ENCODE measurements at places on chromosomes 3 and 15.

DNA sequence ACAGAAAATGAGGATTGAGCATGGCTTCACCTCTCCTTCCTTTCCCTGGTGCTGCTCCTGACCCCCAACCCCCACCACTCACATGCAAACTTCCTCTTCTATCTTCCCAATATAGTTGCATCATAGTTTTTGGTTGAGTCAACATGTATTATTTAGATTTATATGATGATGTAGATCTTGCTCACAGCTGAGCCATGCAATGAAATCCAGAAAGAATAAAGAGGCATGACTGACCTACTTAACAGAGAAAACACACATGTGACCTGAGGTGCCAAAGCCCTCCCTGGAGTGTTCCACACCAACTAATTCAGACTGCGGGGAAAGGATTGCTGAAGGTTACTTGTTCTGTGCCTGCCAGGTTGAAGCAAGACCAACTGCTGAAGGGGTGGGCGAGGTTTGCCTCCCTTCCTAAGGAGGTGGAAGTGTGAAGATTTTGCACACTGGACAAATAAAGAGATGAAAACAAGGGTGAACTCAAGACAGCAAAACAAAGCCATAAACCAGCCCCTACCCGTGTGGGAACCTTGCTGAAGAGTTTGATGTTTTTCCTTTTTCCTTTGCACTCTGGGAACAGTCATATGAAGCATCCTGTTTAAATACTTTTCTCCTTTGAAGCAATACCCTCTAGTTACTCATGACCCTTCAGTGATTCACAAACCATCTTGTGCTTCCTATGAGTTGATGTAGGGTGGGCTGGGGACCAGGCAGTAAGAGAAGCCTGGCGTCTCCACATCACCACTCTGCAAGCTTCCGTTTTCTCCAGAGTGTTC, 155.2 kb upstream of the UBE2E1 start:
- DNase-seq, result no peak

DNA sequence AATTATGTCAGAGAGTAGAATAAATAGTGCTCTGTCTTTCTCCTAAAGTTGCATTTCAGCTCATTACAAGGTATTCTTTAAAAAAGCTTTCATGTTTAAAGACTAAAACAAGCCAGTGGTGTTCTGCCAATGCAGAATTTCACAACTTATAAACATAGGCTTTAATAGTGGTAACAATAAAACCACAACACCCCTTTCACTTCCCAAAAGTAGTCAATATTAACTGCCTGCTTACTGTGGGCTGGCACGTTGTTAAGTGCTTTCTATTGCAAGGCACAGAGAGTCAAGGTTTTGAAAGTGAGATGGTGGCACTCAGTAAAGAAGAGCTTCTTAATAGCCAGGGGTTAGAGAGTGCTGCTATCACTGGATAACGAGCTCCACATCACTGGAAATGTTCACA, 8.4 kb upstream of the RTP1 start:
- DNase-seq, result no peak

DNA sequence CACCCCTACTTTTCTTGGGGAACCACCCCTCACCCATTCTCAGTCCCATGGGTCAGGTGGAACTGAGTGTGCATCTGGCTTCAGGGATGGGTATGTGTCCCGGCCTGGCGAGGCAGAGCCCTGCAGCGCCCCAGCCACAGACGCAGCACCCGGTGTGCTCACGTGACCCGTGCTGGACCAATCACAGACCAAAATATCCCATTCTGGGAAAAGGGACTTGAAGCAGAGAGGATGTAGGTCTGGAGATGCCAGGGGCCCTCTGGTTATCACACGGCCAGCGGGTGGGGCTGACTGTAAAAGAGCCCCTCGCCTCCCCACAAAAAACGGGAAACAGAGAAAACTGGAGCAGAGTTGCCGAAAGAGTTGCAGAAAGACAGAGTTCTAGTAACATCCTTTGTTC, 138.0 kb upstream of the RAD18 start:
- DNase-seq, result no peak

GRCh38 chr3:159616234-159616825, 372.3 kb upstream of the IL12A start:
- DNase-seq, result no peak

- no peak for DNase-seq
Observed at GRCh38 chr15:43287254-43287653, 20.5 kb upstream of the TGM5 start.

DNA sequence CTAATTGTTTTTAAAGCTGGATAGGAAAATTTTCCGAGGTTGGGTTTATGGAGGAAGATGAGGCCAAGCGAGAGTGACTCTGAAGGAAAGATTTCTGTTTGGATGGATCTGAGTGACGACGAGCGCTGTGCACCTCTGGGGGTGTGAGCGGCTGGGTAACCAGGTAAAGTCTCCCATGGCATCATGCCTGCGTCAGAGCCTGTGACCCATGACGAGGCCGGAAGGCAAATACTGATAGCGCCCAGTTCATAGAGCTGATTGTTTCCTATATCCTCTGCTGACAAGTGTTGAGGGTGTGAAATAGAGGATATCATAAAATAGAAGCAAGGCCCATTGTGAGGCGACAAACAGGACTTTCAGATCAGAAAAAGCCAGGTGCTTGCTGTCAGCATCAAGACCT, 33.7 kb upstream of the MAGEF1 start:
- peak; percentile 26 for DNase-seq

DNA sequence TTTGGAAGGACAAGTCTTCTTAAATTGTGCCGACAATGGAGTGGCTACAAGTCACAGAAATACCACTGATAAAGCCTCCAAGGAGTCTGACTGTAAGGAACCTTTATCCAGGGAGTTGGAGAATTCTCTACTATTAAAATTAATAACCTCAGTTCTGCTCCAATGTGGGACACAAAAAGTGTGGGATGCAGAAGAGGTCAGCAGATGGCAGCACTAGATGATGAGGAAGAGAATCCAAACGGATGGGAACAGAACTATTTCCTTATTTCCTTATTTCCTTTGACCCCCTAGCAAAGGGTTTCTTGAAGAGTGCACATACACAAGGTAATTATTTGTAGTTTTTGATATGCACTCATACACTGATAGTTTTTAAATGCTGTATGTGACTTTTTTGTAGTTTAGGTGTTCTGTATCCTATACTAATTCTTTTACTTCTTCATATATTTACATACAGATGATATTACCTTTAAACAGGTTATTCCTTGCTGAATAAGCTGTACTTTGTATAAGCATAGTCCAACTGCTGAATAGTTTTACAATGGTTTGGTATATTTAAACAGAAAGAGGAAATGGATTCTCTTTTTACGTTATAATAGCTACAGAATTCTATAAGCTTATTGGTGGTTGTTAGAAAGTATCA, 25.6 kb upstream of the NLGN1 start:
- DNase-seq, result no peak

DNA sequence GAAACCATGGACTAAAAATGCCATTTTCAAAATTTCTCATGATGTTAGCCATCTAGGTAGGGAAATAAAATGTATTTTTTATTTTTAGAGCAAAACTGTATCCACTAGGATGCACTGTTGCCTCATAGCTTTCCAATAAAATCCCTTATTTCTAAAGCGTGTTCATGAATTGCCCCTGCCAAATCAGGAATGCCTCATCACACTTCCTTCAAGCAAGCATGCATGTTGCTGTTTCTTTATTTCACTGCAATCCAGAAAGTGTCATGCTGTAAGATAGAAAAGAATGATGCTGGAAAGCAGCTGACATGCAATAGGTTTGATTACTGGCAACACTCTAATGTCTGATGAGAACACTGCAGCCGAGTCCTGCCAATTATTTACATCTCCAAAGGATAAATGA, 239.5 kb downstream of the CHL1 start:
- DNase-seq, result no peak

- DNase-seq, result no peak
Observed at GRCh38 chr3:141790171-141790570, 27.0 kb downstream of the GRK7 start.

DNA sequence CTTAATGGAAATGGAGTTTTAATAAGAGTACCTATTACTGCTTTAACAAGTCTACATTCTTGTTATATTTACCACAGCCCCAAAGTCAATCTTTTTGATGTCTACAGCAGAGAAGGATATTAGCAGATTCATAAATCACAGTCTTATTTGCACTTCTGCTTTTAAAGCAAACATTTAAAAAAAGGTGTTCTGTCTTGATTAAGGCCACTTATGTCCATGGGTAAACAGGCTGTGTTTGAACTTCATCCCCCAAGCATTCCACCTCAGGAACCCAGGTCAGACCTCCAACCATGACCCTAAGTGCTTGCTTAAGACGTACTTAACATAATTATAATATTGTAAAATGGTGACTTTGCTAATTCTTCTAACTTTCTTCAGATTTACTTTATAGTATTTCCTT, 113.4 kb downstream of the CMSS1 start:
- no peak for DNase-seq

- no peak for DNase-seq
Observed at GRCh38 chr3:88211096-88211890, 61.5 kb downstream of the C3orf38 start.

- no peak for DNase-seq
Observed at GRCh38 chr3:133476971-133477375, 77.1 kb downstream of the BFSP2 start.

DNA sequence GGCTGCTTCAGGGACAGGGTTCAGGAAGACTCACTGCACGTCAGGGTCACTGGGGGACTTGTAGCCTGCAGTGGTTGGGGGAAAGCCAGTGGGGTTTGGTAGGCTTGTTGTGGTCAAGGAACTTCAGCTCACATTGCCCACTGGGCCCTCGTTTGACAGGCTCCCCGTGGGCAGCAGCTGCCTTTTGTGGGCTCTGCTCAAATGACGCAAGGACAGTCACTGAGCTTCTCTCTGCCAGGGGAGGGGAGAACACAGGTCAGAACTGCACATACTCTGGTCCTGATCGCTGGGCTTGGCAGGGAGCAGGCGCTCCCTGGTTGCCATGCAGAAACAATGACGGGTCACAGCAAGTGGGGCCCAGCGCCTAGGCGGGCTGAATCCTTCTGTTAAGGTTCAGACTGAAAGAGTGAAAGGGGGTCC, 45.5 kb downstream of the FAM174B start:
- DNase-seq, result peak; percentile 33

DNA sequence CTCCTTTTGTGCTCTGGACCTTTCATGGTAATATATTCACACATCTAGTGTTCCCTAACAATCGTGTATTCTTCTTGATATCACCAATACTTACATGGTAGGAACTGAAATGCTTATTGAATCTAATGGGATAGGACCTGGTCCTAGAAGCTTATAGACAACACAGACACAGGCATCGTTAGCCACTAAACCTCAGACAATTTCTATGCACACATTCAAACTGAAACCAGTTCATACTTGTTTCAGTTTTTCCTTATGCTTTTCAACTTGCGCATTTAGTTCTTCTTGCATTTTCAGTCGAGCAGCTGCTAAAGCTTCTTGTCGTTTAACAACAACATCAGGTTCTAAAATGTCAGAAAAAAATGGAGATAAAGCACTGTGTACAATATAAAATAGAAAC, 2.3 kb downstream of the SELENOS start:
- DNase-seq, result no peak

DNA sequence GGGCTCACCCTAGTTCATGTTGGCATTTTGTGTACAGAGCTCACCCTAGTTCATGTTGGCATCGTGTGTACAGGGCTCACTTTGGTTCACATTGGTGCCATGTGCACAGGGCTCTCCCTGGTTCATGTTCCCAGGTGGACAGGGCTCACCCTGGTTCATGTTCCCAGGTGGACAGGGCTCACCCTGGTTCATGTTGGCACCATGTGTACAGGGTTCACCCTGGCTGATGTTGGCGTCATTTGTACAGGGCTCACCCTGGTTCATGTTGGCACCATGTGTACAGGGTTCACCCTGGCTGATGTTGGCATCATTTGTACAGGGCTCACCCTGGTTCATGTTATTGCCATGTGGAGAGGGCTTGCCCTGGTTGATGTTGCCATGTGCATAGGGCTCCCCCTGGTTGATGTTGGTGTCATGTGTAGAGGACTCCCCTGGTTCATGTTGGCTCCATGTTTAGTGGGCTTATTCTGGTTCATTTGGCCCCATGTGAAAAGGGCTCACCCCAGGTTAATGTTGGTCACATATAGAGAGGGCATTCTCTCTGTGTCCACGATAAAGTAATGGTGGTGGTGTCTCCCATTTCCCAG, 31.7 kb upstream of the NR2C2 start:
- DNase-seq, result no peak

DNA sequence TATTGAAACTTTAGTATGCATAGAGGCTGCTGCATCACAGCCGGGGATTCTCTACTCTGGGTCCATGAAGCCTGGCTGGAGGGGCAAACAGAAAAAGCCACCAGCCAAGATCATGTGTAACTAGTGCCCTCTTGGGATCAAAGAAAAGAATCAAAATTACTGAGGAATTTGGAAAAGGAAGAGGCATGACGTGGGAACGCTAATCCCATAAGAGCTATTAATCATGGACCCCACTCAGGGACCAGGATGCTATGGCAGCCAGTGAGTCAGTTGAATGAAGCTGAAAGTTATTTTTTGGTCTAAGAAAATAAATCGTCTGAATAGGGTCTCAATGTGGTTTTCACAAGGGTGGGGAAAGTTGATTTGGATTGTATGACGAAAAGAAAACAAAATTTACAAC, 1165.1 kb downstream of the ROBO2 start:
- no peak for DNase-seq

Data from cardiac septum (tissue), 1 donor.